ENCODE measurements at places on chromosomes 5 and 9. TPM values are rescaled to one million over a fixed set of nuclear protein-coding genes. Genes with fewer than 3 reads are reported as not detected.

ORM1 gene
- not detected for total RNA-seq

WDR31 gene
- 0.32 TPM for total RNA-seq

LVRN gene
- total RNA-seq, result 0.64 TPM

PDGFRB gene
- 341 TPM for total RNA-seq

APBA1 gene
- 11.2 TPM for total RNA-seq

MARCHF6 gene
- 40.6 TPM for total RNA-seq

AGXT2 gene
- total RNA-seq, result under 0.01 TPM

BASP1 gene
- total RNA-seq, result 126 TPM

MYO10 gene
- 61.2 TPM for total RNA-seq

FAT2 gene
- total RNA-seq, result not detected

SNCB gene
- not detected for total RNA-seq

OBP2B gene
- total RNA-seq, result not detected

ZNF474 gene
- total RNA-seq, result 0.64 TPM

C5orf46 gene
- 4.8 TPM for total RNA-seq

GRCh38 chr5:143880178-143880577 is 68.2 kb downstream of the HMHB1 start:
- no peak for DNase-seq

GRCh38 chr5:173451031-173451430 is 122.8 kb upstream of the STC2 start:
- peak; percentile 21 for DNase-seq

GRCh38 chr9:127154390-127155191 is 32.2 kb upstream of the ANGPTL2 start:
- DNase-seq, result no peak

- DNase-seq, result no peak
Measured at GRCh38 chr5:66843065-66843464, 246.9 kb downstream of the MAST4 start.

- DNase-seq, result no peak
Measured at GRCh38 chr9:297104-297972, 82.7 kb downstream of the DOCK8 start.

GRCh38 chr5:38456657-38457399 is 99.6 kb downstream of the LIFR start:
- no peak for DNase-seq

DNA sequence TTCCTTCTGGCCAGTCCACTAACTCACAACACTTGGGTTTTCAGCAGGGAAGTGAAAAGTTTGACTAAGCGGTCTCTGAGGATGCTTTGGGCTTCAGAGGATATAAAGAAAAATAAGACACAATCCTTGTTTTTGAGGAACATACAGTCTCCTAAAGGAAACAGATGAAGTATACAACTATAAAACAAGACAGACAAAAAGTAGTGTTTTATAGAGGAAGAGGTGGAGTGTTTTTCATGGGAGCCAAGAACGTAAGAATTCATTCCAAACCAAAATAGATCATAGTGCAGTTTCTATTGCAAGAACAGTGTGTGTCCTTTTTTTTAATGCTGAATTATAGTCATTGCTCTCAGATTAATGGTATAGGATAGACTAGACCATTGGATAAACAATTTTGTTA is 586.9 kb upstream of the BRINP1 start:
- no peak for DNase-seq

DNA sequence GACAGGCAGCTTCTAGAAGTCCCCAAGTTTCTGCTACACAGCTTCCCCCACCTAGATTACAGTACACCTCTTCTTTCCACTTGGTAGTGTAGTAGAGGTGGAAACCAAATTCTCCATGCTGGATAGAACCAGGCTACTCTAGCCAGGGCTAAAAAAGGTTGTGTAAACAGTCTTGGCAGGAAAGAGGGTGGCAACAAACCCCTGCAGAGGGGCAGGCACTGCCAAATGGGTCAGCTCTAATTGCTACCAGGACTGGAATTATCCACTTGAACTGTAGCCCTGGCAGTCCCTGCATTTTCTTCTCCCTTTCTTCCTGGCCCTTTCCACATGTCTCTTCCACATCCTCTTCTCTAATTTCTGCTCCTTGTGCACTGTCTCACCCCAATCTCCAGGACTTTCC is 24.8 kb downstream of the RANBP3L start:
- no peak for DNase-seq

DNA sequence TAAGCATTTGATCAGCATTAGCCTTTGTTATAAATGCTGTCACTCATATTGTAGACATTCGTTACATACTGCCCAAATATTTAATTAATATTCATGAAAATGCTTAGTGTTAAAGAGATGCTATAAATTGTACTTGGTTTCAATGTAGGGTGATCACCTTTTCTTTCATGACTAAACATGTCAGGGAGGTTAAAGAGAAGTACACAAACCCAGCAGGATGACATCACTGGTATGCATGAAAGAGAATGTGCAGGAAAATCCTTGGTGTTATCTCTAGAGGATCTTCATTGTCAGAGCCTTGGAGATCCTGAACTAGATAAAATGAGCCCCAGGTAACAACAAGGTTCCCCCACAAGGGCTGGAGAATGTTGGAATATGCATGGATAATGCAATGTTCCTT is 33.0 kb upstream of the SV2C start:
- DNase-seq, result no peak

DNA sequence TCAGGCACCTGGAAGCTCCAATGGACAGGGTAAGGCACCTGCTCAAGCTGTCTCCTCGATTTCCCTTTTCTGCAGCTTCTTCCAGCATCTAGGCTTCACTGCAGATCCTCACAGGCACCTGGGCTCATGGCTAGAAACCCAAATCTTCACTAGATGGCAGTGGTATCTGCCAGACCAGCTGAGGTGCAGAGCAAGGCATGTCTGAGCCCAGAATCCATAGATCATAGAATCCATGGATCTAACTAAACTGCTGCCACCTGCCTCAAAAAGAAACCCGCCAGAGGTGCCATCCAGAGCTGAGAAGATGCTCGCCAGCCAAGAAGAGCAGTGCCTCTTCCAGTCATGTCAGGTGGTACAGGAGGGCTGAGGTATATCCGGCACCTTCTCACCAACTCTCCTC is 6.9 kb downstream of the SHC3 start:
- no peak for DNase-seq

GRCh38 chr5:103562453-103563157 is at the start of gene NUDT12:
TSS of gene NUDT12 (minus strand) at chr5:103562789. CDS start at chr5:103560248, 2,541 bp downstream.
- DNase-seq, result peak; percentile 64

DNA sequence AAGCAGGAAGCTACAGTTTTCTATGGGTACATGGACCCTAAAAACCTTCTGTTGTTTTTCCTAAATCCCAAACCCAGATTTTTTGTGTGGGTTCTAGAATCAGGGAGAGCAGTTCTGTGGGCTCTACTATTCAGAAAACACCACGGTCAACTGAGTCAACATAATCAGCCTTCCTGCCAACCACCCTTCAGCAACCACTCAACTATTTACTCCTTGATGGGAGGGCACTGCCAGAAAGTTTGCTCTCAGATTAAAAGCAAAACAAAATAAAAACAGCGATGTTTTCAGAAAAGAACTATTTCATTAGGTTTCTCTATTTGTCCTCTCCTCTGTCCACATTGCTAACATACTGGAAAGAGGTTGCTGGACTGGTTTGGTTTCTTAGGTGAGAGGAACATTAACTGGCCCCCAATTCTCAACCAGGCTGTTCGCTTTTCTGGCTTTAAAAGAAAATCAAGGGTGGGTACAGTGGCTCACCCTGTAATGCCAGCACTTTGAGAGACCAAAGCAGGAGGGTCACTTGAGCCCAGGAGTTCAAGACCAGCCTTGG is 72.3 kb downstream of the GCNT1 start:
- DNase-seq, result no peak

GRCh38 chr5:132725745-132726144 is 11.6 kb downstream of the KIF3A start:
- no peak for DNase-seq

GRCh38 chr9:31304576-31304975 is 1079.9 kb upstream of the ACO1 start:
- DNase-seq, result peak; percentile 86

GRCh38 chr5:175470781-175471180 is 7.6 kb upstream of the SFXN1 start:
- DNase-seq, result no peak

DNA sequence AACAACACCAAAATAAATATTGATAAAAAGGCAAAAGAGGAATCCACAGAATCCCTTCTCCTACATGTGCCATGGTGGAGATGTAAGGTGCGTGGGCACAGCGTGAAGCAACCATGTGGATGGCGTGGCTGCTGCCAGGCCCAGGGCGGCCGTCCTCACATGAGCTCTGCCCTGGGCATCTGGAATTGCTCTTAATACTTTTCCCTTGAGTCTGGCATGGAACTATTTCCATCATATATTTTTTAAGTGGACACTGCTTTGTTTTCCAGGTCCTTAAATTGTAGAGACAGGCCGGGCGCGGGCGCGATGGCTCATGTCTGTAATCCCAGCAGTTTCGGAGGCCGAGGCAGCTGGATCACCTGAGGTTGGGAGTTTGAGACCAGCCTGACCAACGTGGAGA is 349.3 kb downstream of the IRX1 start:
- no peak for DNase-seq

DNA sequence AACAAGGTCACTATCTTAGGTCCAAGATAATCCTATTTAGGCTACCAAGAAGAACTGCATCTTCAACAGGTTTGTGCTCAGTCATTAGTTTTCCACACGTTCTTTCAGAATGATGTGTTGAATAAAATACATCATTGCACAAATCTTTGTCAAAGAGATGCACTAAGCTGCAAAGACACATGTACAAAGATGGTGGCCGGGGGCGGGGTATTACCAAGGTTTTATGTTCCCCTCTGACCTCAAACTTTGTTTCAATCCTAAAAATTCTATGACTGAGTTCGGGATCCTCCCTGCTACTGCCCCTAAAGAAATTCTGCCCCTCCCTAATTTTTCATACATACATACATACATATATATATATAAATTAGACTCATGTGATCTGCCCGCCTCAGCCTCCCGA is 14.2 kb downstream of the HSPA9 start:
- DNase-seq, result no peak

- no peak for DNase-seq
Measured at GRCh38 chr5:176847148-176847547, 36.8 kb downstream of the UNC5A start.

GRCh38 chr5:68352166-68352565 is 136.6 kb downstream of the PIK3R1 start:
- DNase-seq, result no peak

DNA sequence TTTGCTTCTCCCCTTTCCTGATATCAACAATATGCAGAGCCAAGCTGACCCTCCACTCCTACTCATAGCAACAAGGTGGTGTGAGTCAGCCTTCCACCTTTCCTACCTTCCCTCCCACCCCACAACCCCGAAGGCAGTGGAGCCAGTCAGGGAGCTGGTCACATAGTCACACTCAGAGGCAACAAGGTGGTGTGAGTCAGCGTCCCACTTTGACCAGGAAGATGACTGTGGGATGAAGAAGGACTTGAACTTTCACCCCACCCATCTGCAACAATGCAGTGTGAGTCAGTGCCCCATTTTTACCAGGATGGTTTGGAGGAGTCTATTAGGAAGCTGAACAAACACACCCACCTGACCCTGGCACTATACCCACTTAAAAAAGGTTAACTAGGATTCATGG is 30.1 kb upstream of the ZNF782 start:
- DNase-seq, result peak; percentile 40

DNA sequence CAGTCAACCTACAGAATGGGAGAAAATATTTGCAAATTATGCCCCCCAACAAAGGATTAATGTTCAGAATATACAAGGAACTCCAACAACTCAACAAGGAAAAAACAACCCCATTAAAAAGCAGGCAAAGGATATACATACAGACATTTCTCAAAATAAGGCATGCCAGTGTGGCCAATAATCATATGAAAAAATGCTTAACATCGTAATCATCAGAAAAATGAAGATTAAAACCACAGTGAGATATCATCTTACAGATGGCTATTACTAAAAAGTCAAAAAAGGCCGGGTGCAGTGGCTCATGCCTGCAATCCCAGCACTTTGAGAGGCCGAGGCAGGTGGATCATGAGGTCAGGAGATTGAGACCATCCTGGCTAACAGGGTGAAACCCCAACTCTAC is 103.2 kb downstream of the KLHL3 start:
- no peak for DNase-seq

- no peak for DNase-seq
Measured at GRCh38 chr9:22175972-22176545, 167.0 kb upstream of the CDKN2B start.

DNA sequence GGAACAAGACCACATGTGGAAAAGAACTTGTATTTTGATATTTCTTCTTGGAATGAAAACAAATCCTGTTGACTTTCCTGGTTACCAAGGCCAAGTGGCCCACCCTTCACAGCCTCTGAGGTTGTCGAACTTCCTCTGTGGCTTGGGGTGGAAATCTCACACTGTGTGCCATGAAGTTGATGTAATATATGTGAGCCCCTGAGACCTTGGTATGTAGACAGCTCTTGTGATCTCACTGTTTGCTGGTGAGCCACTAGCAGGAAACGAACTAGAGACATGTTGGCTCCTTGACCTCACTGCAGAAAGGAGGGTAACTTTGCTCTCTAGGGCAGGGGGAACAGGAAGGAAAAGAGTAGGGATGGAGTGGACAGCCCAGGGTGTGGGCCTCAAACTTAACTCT is 159.4 kb downstream of the ARHGAP26 start:
- no peak for DNase-seq

GRCh38 chr5:179905161-179905560 is 2.5 kb downstream of the TBC1D9B start:
- DNase-seq, result no peak

DNA sequence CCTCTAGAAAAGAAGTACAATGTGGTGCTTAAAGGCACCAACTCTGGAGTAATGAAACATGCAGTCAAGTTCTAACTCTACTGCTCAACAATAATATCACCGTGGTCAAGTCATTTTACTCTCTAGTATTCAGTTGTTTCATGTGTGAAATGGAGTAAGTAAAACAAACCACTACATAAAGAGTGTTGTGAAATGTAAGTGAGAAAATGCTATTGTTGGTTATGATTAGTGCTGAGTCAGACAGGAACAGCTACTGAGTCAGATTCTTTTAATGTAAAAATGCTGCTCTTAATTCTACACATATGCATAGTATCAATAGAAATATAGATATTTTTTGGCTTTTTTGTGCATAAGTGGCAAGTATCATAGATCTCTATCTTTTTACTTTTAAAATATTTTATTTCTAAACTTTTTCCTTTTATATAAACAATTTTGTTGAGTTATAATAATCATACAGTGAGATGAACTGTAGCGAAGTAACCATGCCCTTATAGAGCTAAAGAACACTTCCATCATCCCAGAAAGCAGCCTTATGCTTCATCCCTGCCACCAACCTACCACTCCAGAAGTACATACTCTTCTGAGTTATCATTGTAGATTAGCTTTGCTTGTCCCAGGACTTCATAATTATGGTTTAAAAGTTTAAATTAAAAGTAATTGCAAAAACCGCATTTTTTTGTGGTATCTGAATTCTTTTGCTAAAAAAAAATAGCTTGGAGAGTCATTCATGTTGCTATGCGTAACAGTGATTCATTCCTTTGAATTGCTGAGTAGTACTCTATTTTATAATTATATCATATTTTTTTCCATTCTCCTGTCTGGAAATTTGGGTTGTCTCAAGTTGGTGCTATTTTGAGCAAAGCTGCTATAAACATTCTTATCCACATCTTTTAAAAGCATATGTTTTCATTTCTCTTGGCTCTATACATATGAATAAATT is 548.2 kb upstream of the CLINT1 start:
- peak; percentile 45 for DNase-seq

GRCh38 chr9:90774682-90775081 is 26.9 kb upstream of the SYK start:
- no peak for DNase-seq
